Spinal cord (tissue), 10 donors: ENCODE measurements at places on chromosomes 7 and 10. TPM values are rescaled to one million over a fixed set of nuclear protein-coding genes. Genes with fewer than 3 reads are reported as not detected.

FAM53B gene
- polyA plus RNA-seq = 30.9 TPM

C7orf25 gene
- 3.0 TPM for polyA plus RNA-seq

TES gene
- 13.7 TPM for polyA plus RNA-seq

DNA sequence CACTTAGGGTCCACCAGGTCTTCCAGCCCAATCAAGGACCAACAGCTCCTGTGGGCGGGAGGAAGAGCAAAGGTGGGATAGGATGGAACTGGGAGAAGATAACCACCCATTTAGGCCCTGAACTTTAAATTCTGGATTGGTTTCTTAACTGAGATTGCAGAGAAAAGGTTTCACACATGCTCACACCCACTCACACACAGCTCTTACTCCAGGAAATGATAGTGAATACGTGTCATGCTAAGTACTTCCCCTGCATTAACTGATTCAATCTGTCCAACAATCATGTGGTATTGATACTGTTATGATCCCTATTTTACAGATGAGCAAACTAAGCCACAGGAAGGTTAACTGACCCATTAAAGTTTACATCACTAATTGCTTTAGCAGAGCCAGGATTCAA, 4.6 kb upstream of the CYP3A4 start:
- no peaks in the 10 kb centered on the region for H3K27me3 ChIP-seq
- H3K4me1 ChIP-seq = no peaks in the 10 kb centered on the region
- no peak overlapping the region for H3K27ac ChIP-seq
- DNase-seq = no peak
- no peak overlapping the region for H3K4me3 ChIP-seq

DNA sequence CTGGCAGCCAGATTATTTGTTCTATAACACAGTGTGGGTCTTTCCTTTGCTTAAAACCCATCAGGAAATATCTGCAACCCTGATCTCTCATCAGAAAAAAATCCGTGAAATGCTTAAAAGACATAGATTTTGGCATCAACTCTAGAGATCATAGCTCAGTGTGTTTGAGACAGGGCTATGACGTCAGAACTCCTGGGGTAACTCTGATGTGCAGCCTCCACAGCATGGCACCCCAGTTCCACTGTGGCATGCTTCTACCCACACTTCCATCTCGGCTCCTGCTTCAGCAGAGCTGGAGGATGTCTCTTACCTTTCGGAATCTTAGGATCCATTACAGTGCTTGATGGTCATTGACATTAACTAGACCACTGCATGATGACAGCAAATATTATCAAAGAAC, 205.7 kb downstream of the LHFPL3 start:
- H3K27ac ChIP-seq = no peak overlapping the region
- H3K27me3 ChIP-seq = no peaks in the 10 kb centered on the region
- H3K4me1 ChIP-seq = no peaks in the 10 kb centered on the region
- H3K36me3 ChIP-seq = no peaks in the 10 kb centered on the region
- no peak for DNase-seq
- H3K4me3 ChIP-seq = no peak overlapping the region

GRCh38 chr10:510415-510881, 179.0 kb downstream of the DIP2C start:
- peak; percentile 84 for DNase-seq
- peaks cover 21% of the 10 kb centered on the region for H3K36me3 ChIP-seq
- peaks cover 54% of the 10 kb centered on the region for H3K4me1 ChIP-seq
- no peak overlapping the region for H3K4me3 ChIP-seq
- no peaks in the 10 kb centered on the region for H3K27me3 ChIP-seq

DNA sequence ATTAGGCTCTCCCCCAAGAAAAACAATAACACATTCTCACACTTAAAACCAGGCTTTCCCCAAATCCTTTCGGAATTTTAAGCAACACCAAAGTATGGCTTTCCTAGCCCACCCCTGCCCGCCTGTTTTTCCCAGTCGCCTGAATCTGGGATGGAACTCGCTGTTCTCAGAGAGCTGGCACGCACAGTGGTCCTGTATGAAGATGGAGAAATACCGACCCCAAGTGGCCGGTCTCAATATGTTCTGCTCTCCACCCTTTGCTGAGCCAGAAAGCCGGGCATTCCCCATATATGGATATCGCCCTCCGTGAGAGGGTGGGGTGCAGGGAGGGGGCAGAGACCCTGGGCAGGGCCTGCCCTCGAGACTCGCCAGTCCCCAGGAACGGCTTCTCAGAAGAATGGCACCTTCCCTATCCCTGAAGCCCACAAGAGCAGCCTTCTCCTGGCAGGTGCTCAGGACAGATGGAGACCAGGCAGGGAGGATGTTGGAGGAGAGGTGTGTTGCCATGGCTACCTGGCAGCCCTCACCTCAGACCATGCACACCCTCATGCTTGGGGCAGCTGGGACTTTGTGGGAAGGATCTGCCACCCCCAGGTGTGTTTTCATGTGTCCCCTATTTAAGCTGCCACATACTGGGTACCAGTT, 3.4 kb downstream of the TACR2 start:
- H3K4me3 ChIP-seq = no peak overlapping the region
- peak; percentile 35 for DNase-seq
- H3K4me1 ChIP-seq = peaks cover 28% of the 10 kb centered on the region
- no peaks in the 10 kb centered on the region for H3K36me3 ChIP-seq

GRCh38 chr7:128681794-128682537, 9.9 kb downstream of the GARIN1A start:
- H3K4me1 ChIP-seq = peaks cover 8% of the 10 kb centered on the region
- H3K27me3 ChIP-seq = no peaks in the 10 kb centered on the region
- H3K36me3 ChIP-seq = peaks cover 18% of the 10 kb centered on the region
- H3K4me3 ChIP-seq = no peak overlapping the region

DNA sequence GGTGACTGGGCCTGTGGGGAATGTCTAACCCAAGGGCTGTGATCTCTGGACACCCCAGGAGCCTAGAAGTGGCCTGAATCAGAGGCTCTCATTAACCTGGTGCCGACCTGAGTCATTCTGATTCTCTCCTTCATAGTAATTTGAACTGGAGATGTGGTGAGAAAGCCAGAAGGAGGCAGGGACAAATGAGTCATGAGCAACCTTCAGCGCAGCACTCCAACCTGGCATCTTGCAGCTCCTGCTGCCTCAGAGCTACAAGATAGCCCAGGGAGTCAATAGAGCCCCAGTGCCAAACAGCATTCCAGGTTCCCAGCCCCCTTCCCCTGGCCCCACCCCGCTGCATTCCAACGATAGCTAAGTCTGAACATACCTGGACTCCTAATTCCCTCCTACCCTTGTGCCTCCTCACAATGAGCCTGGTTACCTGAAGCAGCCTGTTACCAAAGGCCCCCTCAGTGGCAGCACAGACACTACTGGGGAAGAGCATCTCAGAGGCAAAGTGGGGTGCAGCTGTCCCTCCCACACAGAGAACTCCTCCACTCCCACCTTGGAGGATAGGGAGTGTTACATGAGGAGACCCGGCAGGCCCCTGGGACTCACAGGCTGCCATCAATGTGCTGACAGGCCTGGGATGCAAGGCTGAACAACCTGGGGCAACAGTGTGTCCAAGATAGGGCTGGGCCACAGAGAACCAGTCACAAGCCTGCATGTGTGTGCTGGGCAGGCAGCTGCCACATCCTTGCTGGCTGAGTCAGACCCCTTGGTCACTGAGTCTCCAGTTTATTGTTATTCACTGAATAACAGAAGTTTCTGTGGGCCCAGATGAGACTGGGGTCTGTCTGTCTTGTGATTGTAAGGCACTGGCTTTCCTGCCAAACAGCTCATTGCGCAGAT, 76.8 kb upstream of the LEP start:
- H3K36me3 ChIP-seq = no peaks in the 10 kb centered on the region
- H3K4me1 ChIP-seq = peaks cover 42% of the 10 kb centered on the region
- DNase-seq = no peak
- no peak overlapping the region for H3K27ac ChIP-seq
- peaks cover 45% of the 10 kb centered on the region for H3K27me3 ChIP-seq
